ENCODE measurements at places on chromosomes 11 and 22. TPM values are rescaled to one million over a fixed set of nuclear protein-coding genes. Genes with fewer than 3 reads are reported as not detected.

DNA sequence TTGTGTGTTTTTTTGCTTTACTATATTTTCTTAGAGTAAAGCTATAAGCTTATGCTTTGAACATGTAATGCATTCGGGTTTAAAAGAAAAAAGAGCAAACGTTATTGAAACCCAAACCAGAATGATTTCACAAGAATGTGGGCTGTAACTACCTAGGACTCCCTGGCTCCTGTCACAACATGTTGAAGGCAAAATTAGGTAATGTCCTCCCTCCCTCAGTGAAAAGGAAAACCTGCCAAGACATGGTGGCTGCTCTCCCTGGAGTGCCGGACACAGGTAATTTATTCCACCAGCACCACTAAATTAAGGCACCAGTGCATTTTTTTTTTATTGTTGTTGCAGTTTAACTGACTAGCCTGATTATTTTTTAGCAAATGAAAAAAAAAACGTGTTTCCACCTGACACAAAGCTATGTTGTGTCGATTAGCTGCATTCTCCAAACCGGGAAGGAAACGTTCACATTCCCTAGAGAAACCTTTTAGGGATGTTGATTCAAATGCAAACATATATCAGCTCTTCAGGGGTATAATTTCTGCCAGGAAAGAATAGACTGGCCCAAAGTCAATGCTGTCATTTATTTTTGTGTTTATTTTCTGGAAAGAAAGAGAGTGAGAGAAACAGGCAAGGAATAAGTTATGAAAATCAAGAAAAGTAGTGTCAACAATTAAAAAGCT, 134.6 kb downstream of the CCDC34 start:
- DNase-seq, result no peak

DNA sequence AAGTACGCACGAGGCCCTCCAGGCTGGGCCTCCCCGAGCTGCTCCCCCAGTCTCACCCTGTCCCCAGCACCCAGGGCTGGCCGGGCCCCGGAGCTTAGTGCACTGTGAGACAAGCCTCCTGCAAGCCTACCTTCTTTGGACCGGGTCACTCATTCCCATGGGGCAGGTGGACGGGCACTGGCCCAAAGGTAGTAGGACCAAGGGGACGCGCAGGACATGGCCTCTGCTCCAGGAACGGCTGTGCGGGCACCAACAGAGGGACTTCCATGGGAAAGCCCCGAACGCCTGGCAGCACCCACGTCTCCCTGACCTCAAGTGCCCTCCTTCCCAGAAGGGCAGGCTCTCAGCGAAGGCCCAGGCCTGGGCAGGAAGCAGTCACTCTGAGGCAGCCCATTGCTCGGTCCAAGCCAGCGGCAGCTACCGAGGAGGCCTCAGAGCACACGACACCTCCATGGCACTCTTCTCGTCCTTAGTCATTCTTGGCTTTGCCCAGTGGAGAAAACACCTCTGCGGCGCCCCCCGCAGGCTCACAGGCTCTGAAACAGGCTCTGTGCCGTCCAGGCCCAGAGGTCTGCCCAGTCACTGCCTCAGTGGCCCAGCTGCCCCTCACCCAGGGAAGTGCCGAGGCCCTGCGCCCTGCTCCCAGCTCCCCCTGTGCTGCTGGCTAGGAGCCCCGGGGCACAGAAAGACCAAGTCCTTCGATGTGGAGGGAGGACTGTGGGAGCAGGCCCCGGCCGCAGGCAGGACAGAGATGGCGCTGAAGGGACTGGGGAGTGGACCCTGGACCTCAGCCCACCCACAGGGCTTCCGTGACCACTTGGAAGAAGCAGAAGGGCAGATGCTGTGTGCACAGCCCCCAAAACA, 3.8 kb downstream of the MOB2 start:
- DNase-seq, result peak; percentile 70

GRCh38 chr22:33983558-33983957, 63.3 kb upstream of the LARGE1 start:
- no peak for DNase-seq

The LINC01488 gene
- not detected for polyA plus RNA-seq
